Karpas-422 (cell line): ENCODE measurements at places on chromosomes 6 and 20.

- no peak for DNase-seq
These were observed 40.9 kb upstream of the ZBP1 start for GRCh38 chr20:57660922-57661745.

DNA sequence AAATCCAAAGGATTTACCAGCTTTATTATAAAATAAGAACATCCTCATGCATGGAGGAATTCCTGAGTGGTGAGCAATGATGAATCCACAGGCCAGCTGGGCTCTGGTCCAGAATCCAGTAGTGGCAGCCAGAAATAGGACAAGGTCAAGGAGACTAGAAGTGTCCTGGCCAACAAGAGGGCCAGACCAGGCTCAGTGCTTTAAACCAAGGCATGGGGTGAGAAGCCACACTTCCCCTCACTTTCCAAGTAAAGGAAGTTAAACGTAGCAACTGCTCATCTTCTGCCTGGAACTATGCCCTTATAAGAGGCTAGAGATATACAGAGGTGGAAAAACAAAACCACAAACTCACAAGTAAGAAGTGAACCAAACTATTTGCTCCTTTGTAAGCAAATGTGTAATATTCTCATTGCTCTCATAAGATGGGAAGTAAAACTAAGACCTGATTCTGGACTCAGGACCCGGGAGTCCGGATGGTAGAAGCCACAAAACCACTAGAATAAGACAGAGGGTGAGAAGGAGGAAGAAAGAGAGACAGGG is 253.2 kb downstream of the UST start:
- DNase-seq: no peak

DNA sequence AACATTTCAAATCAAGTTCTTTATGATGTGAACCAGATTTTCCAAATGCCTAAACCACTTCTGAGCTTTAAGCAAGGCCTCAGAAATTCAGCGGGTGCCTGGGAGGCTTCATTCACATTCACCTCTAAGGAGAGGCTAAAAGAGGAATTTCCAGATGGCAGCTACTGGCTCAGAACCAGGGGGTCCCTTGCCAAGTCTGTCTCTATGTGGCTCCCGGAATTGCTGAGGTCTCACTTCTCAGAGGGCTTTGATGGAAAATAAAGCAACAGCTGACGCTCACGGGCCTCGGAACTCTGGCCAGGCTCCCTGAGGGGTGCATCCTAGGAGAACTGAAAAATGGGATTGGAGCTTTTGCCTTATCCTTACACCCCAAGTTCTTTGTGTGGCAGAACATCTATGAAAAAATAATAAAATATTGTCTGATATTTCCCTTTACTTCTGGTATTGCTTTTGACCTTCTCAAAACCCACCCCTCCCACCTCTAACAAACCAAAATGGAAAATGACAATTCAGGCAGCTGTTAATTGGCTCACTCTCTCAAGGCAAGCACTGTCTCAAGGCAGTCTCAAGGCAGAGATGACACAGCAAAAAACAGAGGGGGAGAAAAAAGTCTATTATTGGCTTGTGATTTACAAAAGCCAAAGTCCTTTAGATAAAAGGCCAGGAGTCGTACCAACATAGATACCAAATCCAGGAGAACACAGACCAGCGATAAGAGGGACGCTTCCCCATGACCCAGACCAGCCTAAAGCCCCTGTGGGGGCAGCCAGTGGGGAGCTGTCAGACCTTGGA is 21.8 kb upstream of the LRRN4 start:
- no peak for DNase-seq

DNA sequence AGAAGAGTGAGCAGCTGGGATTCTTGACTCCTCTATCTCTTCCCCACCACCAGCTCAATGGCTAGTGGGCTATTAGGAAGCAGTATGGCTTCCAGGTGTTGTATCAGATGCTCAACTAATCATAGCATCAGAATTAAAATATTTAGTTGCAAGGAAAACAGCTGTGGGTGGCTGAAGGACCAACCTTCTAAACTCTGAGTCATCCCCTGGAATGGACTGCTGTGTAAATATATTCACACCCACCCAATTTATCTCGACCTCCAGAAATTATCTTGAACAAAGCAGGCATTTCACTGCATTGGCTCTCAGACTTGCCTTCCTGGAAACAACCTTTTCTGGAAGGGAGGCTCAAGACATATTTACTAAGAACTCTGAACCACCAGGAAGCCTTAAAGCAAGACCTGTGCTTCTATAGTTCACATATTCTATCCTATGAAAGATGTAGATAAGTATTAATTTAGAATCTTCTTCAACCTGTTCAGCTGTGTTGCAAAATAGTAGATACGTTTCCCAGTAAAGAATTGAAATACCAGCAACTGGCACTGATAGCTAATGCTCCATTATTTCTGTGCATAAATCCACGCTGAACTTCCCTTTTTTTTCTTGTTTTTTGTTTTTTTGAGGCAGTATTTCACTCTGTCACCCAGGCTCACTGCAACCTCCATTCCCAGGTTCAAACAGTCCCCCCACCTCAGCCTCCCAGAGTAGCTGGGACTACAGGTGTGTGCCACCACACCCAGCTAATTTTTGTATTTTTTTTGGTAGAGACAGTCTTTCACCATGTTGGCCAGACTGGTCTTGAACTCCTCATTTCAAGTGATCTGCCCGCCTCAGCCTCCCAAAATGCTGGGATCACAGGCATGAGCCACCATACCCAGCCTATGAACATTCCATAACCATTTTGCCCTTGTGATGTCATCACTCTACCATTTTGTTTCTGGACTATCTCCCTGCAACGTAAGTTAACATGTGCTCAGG is 56.9 kb upstream of the CD2AP start:
- DNase-seq: no peak

- no peak for DNase-seq
These were observed 85.7 kb downstream of the TAF4 start for GRCh38 chr20:61979701-61980635.

DNA sequence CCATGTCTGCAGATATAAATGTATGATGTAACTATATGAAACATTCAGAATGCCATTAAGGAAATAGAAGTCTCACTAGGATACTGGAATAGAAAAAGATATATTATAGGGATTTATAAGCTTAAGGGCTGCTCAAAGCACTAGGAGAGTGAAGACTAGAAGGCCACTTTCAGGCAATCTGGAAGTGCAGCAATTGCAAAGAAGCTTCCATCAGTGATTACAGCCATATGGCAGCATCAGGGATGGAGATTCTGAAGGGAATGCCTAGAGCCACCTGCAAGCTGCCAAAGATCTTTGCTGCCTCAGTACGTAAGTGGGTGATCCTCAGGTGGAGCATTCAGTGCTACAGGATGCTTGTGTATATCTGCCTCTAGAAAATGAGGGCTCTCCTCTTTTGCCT is 796.2 kb upstream of the EPHA7 start:
- DNase-seq: no peak

GRCh38 chr6:1572892-1573291 is 36.8 kb upstream of the FOXC1 start:
- no peak for DNase-seq

- DNase-seq: no peak
These were observed 46.0 kb downstream of the AFDN start for GRCh38 chr6:167872538-167873210.

DNA sequence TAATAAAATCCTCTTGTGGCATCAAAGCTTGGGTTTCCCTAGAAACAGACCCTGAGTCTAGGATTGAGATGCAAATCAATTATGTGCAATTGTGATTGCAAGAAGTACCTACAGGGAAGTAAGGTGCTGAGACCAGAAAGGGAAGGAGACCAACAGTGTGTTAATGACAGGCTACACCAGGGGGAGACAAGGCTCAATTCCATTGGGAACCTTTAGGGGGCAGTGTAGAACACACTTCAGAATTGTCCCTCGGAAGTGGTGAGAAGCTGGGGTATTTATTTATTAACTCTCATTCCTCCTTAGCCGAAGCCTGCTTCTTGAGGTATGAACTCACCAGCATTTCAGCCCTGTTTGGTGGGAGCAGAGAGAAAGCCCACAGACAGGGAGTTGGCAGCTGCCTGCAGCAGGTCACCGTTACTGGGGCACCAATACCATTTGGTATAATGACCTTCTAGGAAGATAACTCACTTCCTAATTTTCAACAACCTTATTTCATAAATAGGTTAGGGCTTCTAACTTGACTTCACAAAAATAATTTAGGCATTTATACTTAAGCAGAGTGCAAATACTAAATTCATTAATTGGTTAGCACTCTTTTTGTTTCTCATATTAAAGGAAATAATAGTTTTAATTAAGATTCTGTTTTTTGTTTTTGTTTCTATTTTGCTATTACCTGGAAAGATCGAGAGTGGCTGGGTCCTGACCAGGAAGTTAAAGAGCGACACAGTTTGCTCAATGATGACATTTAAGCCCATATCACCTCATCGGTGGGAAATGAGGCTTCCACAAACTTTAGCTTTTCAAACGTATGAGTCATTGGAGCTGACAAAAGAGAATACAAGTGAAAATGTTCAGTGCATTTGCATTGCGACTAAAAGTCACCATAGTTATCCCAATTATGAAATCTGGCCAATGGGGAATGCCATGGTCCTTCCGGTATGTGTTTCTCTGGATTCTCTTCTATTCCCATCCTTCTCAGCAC is 94.8 kb downstream of the BTBD3 start:
- DNase-seq: peak; percentile 83

GRCh38 chr20:46179862-46180261 is 61.7 kb downstream of the CD40 start:
- DNase-seq: no peak

DNA sequence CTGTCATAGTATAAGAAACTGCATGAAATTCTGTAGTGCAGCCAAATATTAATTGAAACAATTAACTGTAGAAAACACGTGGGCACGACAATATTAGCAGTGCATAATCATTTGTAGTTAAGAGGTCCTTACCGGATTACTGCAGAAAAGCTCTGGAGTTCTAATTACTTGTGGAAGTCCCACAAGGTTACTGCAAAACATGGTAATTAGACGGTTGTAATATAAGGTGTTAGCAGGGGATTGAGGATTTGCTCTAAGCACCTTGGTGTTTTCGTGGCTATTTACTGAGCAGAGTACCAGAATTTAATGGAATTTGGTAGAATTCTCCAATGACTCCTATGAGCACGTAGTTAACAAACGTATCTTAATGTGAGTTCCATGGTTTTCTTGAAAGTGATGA is 473.6 kb upstream of the AGPAT4 start:
- DNase-seq: no peak

GRCh38 chr6:31597006-31597405 is 4.2 kb upstream of the NCR3 start:
- DNase-seq: peak; percentile 87

DNA sequence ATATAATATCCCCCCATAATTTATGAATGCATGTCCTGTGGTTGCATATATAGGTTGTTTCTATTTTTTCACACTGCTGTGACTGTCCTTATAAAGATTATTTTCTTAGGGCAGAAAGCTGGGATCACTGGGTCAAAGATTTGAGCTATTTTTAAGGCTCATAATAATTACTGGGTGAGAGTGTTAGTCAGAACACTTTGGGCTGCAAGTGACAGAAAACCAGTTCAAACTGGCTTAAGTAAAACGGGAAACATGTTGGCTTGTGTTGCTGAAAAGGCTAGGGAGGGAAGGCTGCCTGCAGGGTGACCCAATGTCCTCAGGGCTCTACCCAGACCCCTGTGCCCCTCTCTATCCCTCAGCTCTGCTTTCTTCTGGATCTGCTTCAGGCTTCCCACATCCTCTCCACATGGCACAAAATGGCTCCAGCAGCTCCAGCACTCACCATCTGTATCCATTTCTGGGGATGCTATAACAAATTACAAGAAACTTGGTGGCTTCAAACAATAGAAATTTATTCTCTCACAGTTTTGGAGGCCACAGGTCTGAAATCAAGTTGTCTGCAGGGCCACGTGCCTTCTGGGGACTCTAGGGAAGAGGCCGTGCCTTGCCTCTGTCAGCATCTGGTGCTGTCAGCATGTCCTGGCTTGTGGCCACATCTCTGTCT is 33.1 kb upstream of the MLN start:
- no peak for DNase-seq

- DNase-seq: no peak
These were observed 1001.9 kb upstream of the FLRT3 start for GRCh38 chr20:15339264-15339663.

DNA sequence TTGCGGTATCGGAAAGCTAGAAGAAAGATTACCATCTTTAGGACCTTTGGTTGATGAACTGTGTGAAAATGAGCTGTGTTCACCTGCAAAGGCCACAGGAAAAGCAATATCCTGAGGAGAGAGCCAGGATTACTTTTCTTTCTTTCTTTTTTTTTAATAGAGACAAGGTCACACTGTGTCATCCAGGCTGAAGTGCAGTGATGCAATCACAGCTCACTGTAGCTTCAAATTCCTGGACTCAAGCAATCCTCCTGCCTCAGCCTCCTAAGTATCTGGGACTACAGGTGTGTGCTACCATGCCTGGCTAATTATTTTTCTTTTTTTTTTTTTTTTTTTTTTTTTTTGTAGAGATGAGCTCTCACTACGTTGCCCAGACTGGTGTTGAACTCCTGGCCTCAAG is 17.2 kb downstream of the FAM184A start:
- DNase-seq: no peak

GRCh38 chr6:22575190-22575589 is 5.8 kb downstream of the HDGFL1 start:
- DNase-seq: no peak

DNA sequence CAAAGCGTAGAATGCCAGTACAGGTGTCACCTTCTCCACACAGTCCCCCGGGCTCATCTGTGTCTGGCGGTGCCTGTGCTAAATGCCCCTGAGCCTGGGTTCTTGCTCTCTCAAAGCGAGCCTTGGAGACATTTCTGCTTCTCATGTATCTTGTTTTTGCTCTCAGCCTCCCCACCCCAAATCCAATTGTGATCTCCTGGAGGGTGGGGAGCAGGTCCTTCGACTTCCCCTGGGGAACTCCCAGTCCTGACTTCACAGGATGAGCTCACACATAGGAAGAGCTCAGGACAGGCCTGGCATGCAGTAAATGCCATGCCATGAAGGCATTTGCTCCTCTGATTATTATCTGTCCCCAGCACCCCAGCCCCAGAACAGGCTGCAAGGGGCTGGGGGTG is 58.1 kb downstream of the NOL4L start:
- no peak for DNase-seq

GRCh38 chr6:8057793-8058192 is 6.4 kb downstream of the BLOC1S5 start:
- no peak for DNase-seq

- peak; percentile 88 for DNase-seq
These were observed 18.6 kb downstream of the TREML2 start for GRCh38 chr6:41182069-41183034.

DNA sequence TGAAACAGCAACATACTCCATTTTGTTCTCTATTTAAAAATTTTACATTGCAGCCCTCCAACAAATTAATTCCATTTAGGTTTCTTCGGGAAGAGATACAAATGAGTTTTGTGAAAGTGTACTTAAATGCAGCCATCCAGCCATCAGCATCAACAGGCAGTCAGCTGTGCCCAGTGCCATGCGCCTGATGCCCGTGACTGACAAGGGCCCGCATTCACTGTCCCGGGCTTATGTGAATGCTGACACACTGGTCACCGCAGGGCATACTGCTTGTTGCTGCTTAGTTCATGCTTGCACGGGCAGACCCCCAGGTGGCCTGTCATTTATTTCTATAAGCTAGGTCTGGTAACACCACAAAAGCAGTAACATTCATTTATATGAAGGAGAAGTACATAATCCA is 224.9 kb upstream of the QKI start:
- DNase-seq: no peak

GRCh38 chr6:127201321-127201720 is 65.3 kb upstream of the RNF146 start:
- DNase-seq: no peak
